ENCODE measurements at places on chromosomes 2 and 18. TPM values are rescaled to one million over a fixed set of nuclear protein-coding genes. Genes with fewer than 3 reads are reported as not detected.

Gene APLF
- total RNA-seq, result 4.0 TPM

Gene ALPG
- not detected for total RNA-seq

Gene SH3BP4
- 59.7 TPM for total RNA-seq

Gene CFAP65
- total RNA-seq, result not detected

Gene TBR1
- total RNA-seq, result 0.26 TPM

Gene SCN7A
- not detected for total RNA-seq
